NCI-H2171 treated with DMSO at 0.1 percent for 48 hours (cell line): ENCODE measurements at places on chromosomes 3 and 15.

GRCh38 chr3:71708476-71709105, 16.6 kb downstream of the EIF4E3 start:
- DNase-seq: no peak

- no peak for DNase-seq
Measured at GRCh38 chr3:16028604-16029003, 145.9 kb upstream of the GALNT15 start.

DNA sequence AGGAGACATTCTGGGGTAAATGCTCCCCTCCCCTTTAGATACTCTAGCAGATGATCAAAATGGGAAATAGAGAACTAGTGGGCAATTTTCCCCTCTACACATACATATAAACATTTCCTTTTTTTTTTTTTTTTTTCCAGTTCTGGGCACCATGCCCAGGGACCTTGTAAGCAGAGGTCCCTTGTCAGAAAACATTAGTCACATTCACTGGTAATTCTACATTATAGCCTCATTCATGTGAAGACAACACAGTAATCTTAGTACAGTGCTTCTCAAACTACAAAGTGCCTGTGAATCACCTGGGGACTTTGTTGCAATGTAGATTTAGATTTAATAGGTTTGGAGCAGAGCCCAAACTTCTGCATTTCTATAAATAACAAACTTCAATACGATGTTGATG, 60.1 kb upstream of the ACTC1 start:
- peak; percentile 53 for DNase-seq

- no peak for DNase-seq
Measured at GRCh38 chr15:75729326-75730069, 16.9 kb upstream of the CSPG4 start.

GRCh38 chr3:134347551-134347950, 26.7 kb downstream of the AMOTL2 start:
- no peak for DNase-seq

- DNase-seq: no peak
Measured at GRCh38 chr15:71588746-71589145, 221.6 kb upstream of the NR2E3 start.

DNA sequence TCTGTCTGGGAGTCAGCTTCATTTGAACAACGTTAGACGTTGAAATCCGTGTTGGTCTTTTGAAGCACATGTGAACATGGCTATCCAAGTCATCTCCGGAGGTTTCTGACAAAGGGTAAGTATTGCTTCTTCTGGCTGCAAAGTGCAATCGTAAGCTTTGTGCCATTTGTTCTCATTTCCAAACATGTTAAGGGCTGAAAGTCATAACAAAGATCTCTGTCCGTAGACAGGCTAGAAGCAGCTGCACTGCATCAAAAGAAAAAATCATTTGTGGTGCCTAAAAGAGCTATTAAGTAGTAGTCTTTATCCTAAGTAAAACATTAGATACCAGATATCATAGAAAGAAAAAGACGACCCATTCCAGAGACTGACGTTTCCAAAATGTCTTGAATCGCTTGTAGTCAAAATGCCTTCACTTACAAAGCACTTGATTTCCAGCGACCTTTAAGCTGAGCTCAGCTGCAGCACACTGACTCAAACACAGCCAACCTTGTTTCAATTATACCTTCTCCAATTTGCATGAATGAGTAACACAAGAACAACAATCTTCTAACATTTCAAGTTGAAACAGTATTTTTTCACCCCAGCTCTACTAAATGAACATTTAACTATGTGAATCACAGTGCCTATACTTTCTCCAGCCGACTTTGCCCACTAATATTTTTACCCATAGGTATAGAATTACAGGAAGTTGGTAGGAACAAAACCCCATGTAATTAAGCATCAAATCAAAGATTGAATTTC, 76.6 kb downstream of the NEDD4 start:
- no peak for DNase-seq

- no peak for DNase-seq
Measured at GRCh38 chr3:17832016-17832415, 89.6 kb upstream of the TBC1D5 start.

GRCh38 chr3:73073091-73073707, 11.7 kb downstream of the EBLN2 start:
- no peak for DNase-seq

DNA sequence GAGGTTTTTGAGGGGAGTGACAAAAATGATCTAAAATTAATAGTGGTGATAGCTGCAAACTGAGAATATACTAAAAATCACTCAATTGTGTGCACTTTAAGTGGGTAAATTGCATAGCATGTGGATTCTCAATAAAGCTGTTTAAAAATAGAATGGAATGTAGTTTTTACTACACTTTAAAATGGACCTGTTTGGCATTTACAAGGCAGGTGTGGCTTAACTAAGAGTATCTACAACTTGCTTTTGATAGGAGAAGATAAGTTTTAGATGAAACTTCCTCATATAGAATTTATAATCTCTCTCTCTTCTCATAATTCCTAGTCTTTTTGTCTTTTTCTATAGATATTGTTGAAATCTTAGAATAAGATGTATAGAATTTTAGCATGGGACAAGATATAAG, 40.3 kb downstream of the THRB start:
- DNase-seq: no peak

- no peak for DNase-seq
Measured at GRCh38 chr3:11390411-11391131, 118.4 kb downstream of the ATG7 start.

- DNase-seq: no peak
Measured at GRCh38 chr3:87541723-87542122, 265.3 kb upstream of the POU1F1 start.

- DNase-seq: no peak
Measured at GRCh38 chr15:51833772-51834171, 4.3 kb downstream of the TMOD3 start.
